ENCODE measurements at places on chromosomes 6 and 20.

GRCh38 chr6:137266309-137266586 lies 47.1 kb upstream of the IFNGR1 start:
- DNase-seq, result no peak

DNA sequence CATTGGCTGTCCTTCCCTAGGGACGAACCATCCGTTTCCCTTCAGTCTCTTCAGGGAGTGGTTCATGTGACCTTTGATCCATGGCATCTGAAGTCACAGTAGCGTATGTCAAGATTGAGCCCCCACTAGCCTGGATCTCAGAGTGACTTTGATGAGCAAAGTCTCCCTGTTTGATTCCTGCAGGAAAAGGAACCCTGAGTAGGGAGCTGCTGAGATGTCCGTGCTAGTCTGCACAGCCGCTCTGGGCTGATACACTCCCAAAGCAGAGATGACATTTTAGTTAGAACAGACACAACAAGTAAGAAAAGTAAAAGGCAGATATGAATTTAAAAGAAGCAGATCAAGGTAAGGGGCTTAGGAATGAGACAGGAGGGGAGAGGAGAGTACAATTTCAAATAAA lies 899.4 kb downstream of the C6orf118 start:
- no peak for DNase-seq

DNA sequence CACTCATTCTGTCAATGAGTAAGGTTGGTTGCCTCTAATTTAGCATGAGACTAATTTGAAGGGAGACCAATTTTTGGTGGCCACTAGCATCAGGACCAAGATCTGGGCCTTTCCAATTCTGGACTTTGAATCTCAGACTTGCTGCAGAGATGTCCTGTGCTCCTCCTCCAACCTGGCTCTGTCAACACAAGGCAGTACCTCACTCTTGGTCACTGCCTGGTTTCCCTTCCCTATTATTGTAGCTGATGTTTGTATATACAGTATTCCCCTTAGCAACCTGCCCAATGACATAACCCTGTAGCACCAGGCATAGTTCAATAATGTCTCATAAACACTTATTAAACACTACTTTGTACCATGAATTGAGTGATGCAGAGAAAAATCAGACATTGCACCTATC lies 50.4 kb downstream of the UNC5CL start:
- DNase-seq, result peak; percentile 6

DNA sequence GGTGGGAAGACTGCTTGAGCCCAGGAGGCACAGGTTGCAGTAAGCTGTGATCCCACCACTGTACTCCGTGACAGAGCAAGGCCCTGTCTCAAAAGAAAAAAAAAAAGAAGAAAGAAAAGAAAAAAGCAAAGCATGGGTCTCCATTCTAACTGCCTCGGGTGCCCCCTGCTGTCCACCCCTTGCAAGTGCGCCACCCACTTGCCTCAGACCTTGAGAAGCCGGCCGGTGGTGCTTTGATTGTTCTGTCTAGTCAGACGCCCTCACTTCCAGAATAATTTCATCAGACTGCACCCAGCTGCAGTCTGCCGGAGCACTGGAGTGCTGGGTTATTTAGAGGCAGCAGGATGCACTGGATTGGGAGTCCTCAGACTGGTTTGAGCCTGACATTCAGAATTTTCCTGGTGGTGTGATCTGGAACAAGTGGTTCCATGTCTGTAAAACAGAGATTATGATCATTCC lies 17.6 kb upstream of the TM9SF4 start:
- DNase-seq, result peak; percentile 59

- no peak for DNase-seq
Observed at GRCh38 chr20:50695135-50695872, 4.0 kb upstream of the RIPOR3 start.

- peak; percentile 2 for DNase-seq
Observed at GRCh38 chr6:145147981-145148749, 587.2 kb downstream of the EPM2A start.

DNA sequence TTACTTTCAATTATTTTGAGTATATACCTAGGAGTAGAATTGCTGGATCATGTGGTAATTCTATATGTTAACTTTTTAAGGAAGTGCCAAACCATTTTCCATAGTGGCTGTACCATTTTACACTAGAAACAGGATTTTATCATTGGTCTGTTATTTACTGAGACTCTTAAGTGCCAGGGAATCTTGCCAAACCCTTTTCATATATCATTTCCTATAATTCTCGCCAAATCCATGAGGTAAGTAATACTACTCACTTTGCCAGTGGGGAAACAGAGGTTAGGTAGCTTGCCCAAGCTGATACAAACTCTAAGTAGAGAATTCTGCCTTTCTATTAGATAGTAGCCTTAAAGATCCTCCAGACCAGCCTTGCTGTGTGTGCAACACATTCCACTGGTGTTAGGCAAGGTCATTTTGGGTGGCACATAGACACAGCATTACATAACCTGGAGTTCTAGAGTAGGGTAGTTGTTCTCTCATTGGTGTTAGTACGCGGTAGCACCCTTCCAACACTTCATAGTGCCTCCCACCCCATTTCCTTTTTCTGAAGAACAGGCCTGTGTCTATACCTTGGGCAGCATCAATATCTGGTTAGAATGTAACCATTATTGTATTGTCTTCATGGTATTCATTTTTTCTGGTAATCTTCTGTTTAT lies 65.5 kb downstream of the ARID1B start:
- no peak for DNase-seq

DNA sequence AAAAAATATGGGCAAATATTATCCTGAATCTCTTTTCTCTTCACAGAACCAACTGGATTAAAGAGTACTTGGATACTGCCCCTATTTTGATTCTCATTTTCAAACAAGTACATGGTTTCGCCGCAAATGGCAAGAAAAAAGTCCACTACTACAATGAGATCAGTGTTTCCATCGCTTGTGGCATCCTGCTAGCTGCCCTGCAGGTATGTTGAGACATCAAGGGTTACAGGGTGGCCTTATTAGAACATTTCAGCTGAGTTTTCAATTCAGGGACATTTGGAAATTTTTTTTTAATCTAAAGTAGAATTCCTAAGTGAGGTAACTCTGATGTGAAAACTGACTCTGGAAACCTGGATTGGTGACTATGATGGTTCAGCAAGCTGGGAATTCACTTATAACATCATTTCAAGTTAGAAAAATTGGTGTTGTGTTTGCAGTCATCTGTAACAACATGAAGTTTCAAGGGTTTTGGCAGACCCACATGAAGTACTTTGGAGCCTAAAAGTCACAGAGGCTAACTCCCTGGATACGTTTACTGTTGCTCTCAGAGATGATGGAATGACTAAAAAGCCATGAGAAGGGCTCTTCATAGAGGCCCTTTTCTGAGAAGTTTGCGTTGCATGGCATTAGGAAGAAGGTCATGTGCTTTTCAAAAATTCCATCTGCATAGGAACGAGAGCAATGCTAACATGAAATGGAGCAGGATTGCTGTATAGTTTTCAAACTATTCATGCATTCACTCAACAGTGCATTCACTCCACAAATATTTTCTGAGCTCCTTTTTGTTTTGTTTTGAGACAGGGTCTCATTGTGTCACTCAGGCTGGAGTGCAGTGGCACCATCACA lies 25.5 kb downstream of the IYD start:
- no peak for DNase-seq

- DNase-seq, result peak; percentile 29
Observed at GRCh38 chr6:111096246-111096645, 8.9 kb downstream of the SLC16A10 start.

DNA sequence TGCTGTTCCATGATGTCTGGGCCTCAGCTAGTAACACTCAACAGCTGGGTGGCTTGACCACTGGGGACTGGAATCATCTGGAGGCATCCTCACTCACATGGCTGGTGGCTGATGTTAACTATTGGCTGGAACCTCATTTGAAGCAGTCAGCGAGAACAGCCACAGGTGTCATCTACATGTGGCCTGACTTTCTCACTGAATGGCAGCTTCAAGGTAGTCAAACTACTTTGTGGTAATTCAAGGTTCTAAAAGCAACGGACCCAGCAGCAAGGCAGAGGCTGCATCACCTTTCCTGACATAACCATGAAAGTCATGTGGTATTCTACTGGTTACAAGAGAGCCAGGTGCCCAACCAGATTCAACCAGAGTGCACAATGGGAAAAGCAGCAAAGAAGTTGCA lies 115.9 kb upstream of the DST start:
- DNase-seq, result no peak

Measured in CD4-positive, alpha-beta T cell treated with Interleukin-4 for 4 hours (primary cell).